Germinal center (tissue), 1 donor: ENCODE measurements at places on chromosomes 4 and X.

DNA sequence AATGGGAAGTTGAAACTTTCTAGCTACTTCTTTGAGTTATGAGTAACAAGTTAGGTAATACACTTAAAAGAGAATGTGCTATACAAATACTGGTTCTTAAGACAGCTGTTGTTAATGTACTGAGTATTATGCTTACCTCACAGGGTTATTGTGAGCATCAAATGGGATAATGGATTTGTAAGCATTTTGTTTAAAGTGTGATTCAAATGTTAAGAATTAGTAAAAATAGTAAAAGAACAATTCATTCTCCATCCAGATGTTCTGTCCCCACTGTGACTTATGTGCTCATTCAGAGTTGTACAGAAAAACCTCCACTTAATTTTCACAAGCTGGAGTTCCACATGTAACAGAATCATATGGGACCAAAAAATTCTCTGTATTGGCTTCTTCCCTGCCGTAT, 63.6 kb downstream of the AR start:
- no peak for DNase-seq

DNA sequence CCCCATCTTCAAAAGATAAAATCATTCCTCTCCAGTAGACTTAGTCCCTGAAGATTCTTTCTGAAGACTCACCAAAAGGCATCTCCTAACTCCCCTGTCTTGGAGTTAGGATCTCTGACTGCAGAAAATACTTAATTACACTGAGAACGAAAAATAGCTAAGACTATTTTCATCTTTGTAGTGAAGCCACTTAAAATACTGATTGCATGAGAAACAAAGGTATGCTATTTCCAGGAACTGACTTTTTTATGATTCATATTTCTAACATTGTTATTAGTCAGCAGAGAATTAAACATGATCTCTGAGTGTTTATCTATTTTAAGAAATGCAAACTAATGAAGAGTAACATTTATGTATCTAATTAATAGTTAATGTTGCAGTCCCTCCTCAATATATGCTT, 71.8 kb upstream of the NR3C2 start:
- DNase-seq, result no peak

GRCh38 chrX:153526042-153526441, 8.6 kb downstream of the ATP2B3 start:
- no peak for DNase-seq

GRCh38 chrX:130086447-130087206, 23.7 kb downstream of the ELF4 start:
- DNase-seq, result peak; percentile 51

DNA sequence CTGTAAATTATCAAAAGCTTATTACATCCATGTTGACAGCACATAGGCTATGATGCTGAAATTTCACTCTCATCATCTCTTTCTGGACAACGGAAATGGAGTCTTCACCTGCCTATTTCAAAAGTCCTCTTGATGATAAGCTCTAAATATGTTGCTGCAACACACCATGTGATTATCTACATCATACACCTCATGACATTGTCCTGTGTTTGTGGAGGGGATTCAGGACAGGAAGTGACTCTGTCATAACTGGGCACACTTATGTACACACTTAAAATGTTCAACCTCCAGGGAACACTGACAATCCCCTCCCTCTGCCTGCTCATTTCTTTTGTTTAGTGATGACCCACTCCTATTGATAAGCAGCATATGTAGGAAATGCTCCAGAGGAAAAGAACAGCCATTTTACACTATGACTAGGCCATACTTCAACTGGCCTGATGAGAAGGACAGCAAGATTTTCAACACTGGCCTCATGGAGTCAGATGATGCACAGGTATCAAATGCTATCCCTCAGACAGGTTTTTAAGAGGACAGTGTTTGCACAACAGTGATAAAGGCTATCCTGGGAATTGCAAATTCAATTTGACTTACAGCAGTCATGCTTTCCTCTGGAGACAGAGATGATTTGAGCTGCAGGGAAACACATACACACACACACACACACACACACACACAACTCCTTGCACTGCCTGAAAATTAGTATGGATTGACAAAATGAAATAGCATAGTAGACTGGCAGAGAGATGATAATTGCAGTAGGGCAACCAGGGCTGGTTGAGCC, 163.3 kb upstream of the RASGEF1B start:
- DNase-seq, result no peak

- DNase-seq, result no peak
Measured at GRCh38 chr4:143344041-143344440, 7.4 kb downstream of the GAB1 start.

DNA sequence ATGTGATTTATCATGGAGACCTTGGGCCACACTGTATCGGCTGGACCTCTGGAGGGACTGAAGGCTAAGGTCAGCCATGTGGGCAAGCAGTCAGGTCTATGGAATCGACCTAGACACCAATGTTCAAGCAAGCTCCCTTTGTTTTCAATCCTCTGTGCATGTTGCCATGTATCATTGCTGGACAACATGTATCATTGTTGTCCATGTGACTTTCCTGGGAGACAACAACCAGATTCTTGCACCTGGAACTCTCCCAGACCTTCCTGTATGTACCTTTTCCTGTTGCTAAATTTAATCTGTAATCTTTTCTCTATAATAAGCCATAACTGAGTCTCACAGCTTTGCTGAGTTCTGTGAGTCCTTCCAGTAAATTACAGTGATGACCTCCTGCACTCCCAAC, 329.4 kb upstream of the BOD1L1 start:
- DNase-seq, result no peak
